ENCODE measurements at places on chromosomes 3 and 15.

- DNase-seq, result no peak
Measured at GRCh38 chr15:98643115-98643514, 5.2 kb upstream of the IGF1R start.

DNA sequence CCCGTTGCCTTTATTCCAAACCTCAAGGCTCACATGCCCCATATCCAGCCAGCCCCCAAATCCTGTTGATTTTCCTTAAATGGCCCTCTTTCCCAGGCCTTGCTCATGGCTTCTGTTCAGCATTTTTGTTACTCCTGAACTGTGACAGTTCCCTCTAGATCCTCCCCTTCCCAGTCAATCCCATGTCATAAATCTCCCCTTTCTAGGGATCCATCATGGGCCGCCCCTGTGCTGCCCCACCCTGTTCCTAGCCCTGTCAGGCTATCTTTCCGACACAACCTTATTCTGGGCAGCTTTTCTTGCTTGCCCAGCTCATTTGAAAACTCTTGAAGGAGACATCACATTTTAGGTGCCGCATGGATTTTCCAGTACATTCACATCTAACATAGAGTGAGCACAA is 84.8 kb downstream of the TLE3 start:
- DNase-seq, result no peak

DNA sequence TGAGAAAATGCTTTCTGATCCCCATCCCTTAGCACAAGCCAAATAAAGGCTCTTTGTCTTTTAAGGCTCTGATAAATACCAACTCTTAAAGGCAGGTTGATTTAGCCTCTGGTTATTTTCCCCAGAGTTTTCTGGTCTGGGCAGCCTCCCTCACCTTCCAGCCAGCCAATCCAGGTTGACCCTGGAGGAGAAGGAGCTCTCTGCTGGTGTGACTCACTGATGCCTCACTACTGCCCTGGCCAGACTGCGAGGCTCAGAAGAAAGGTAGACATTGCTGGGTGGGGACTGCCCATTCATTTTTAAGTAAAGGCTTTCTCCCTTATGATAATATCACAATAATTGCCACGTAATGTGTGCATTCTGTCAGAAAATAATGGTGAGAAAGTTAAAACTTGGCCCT is 37.1 kb downstream of the SLCO3A1 start:
- DNase-seq, result peak; percentile 97

GRCh38 chr3:99962703-99963102 is 145.0 kb downstream of the CMSS1 start:
- DNase-seq, result no peak

GRCh38 chr3:159513444-159513843 is 475.2 kb upstream of the IL12A start:
- no peak for DNase-seq

- DNase-seq, result peak; percentile 87
Measured at GRCh38 chr3:100087198-100087597, 27.1 kb downstream of the FILIP1L start.

DNA sequence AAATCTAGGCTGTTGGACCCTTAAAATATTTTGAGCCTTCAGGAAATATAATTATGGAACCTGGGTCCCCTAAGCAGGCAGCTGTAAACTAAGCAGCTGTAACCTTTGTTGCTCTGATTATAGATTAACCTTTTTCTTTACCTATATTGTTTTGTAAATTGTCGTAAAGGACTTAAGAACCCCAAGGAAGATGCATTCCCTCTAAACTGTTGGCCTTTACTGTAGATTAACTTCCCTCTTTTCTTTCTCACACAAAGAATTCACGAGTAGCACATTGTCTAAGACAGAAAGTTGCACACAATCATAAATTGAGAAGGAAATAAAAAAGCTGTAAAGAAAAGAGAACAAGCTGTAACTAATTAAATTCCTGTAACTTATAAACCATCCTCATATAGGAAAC is 877.3 kb downstream of the ROBO2 start:
- no peak for DNase-seq

Measured in mammary epithelial cell (primary cell).